Tracheal epithelial cell (primary cell): ENCODE measurements at places on chromosomes 16 and 17. TPM values are rescaled to one million over a fixed set of nuclear protein-coding genes. Genes with fewer than 3 reads are reported as not detected.

Gene CDK3
- total RNA-seq, result 0.21 and 1.2 TPM in 2 replicates

Gene SSTR5
- total RNA-seq, result not detected in 2 replicates

Gene SLC13A2
- total RNA-seq, result not detected in 2 replicates

Gene CCL1
- not detected in 2 replicates for total RNA-seq

Gene SLC6A2
- total RNA-seq, result 0.24 TPM in 1 of 2 replicates, not detected in the other

Gene AGRP
- total RNA-seq, result not detected in 2 replicates

Gene DPEP2
- total RNA-seq, result under 0.01 TPM in 1 of 2 replicates, not detected in the other

Gene KRT222
- total RNA-seq, result not detected in 2 replicates
